Hematopoietic multipotent progenitor cell (in vitro differentiated cells): ENCODE measurements at places on chromosomes 1 and 21.

DNA sequence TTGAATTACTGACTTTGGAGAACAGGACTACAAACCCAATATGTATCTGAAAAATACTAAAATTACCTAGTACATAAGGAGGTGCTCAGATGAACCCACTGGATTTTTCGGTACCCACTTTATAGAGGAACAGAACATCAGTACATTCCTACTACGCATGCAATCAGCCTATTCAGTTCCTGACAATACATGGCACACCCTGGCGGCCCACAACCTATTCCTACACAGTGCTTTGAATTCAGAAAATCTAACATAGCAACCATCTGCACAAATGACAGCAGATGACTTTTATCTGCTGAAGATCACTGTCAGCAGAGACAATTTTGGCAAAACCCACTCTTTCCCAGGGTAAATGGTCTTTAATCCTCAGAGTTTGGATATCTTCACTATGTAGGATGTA is 257.1 kb upstream of the GREM2 start:
- no peak for DNase-seq

DNA sequence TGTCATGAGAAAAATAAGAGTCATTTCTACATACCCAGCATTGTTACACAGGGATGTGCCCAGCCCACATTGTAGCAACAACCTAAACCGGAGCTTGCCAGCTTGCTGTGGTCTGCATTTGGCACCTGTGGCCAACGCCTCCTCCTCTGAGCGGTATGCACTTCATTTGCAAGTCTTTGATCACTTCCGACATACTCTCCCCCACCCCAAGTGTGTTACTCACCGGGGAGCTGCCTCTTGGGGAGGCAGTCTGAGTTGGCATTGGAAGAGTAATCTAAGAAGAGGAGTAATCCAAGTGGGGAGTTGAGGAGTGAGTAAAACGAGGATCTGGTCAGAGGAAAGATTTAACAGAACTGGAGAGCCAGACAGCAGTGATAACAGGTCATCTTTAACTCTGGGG is 3.8 kb downstream of the BCL9 start:
- peak; percentile 88 for DNase-seq

DNA sequence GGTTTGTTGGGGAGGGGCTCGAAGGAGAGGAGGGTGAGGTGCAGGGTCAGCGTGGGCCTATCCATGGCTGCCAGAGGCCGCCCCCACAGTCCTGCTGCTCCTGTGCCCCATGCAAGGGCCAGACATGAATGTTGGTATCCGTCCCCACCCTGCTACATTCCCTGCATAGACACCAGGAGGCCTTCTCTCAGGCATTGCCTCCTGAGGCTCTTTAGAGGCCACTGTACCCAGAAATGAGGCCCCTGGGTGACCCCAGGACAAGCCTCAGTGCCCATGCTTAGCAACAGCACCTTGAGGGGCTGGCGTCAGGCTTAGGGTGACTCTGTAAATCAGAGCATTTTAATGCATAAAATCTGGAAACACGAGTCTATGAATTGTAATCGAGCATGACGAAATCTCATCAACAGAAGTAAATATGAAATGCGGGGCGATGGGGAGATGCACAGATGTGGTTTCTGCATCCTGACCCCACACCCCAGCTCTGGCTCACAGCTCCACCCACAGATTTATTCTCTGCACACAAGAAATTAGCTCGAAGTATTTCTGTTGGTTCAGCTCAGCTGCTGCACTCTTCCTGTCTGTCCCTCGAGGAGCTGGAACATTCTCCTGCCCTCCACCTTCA is 124.0 kb upstream of the CSF3R start:
- no peak for DNase-seq

DNA sequence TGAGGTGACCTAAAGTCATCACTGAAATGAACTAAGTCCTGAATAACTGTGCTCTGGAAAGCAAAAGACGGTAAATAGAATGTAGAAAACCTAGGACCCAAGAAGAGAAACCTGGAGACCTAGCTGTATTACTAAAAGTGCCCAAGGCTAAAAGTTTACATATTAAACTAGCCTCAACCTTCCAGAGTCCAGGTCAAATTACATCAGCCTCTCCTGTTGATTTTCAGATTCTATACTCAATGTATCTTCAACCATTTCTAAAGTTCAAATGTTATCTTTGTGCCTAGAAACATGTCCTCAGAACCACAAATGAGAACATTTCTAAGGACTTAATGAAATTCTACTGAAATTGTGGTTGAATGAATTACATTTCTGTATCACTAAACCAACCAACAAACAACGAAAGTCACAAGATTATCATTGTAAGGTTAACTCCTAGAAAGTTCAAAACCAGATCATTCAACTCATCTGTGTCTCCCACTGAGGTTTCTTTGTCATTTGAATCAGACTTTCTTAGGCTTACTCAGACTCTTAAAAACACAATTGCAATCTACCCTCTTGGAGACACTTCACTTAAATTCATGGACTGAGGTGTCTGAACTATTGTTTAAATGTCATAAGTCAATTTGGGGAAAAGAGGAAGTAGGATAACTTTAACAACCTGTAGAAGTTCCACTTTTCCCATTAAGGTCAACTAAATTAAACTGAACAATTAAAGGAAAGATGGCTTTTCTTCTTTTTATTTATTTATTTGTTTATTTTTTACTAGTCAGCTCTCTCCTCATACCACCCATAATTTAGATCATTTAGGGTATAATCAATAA is 207.7 kb downstream of the BARHL2 start:
- no peak for DNase-seq

- DNase-seq = no peak
Measured at GRCh38 chr1:214464445-214465287, 86.7 kb downstream of the PTPN14 start.

GRCh38 chr1:218349348-218350034 is 4.4 kb downstream of the TGFB2 start:
- DNase-seq = no peak

- DNase-seq = peak; percentile 84
Measured at GRCh38 chr1:27341525-27342252, at the start of gene SYTL1. Gene SYTL1 (plus strand): TSS chr1:27342022. CDS start chr1:27345335, 3,313 bp downstream.

DNA sequence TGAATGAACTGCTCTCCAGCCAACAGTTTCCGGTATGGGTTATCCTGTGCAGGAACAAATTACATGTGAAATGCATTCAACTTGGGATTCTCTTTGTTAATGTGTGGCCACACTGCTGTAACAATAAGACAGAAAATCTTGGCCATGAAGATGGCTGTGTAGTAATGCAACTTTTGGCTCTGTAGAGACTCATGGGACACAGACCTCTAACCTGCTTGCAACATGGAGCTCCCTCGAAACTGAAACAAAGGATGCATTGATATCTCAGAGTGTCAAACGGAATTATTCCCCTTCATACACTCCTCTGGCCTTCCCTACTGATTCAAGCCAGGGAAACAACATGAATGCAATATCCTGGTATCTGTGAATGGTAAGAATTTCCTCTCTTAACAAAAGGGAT is 559.3 kb upstream of the ZRANB2 start:
- no peak for DNase-seq

- no peak for DNase-seq
Measured at GRCh38 chr1:54950006-54950368, 30.4 kb upstream of the TMEM61 start.

- no peak for DNase-seq
Measured at GRCh38 chr21:45378258-45378966, 26.6 kb upstream of the COL18A1 start.

- no peak for DNase-seq
Measured at GRCh38 chr1:230857822-230858221, 10.5 kb downstream of the C1orf198 start.

DNA sequence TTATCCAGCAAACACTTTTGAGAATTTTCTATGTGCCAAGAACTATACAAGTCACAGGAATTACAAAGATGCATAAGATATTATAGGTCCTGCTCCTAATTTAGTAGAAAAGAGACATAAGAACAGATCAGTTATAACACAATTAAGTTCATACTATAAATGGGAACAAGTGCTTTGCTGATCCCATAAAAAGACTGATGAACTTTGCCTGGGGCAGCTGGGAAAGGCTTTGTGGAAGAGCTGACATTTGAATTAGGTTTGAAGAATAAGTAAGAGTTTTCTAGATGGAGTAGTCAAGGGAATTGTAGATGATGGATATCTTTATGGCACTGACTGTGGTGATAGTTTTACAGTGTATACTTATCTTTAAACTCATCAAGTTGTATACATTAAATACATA is 76.5 kb downstream of the VCAM1 start:
- no peak for DNase-seq

DNA sequence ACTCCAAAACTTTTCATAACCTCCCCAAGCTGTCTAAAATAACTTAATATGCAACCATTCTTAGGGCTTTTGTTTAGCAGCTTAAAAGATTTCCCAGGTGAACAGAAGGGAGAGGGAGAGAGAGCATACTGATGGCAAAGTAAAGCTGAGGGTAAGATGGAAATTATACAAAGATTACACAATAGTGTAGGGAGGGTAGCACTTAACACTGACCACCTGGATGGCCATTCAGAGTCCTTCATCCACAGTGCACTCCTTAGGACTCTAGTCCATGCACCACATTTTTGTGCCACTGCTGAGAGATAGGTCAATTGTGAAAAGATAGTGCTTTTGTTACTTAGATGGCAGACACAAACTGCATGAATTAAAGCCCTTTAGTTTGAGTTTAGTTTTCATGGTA is 574.6 kb downstream of the LMO4 start:
- no peak for DNase-seq

- no peak for DNase-seq
Measured at GRCh38 chr1:220696863-220697231, 6.7 kb downstream of the C1orf115 start.
